ENCODE measurements at places on chromosomes 6 and 20.

DNA sequence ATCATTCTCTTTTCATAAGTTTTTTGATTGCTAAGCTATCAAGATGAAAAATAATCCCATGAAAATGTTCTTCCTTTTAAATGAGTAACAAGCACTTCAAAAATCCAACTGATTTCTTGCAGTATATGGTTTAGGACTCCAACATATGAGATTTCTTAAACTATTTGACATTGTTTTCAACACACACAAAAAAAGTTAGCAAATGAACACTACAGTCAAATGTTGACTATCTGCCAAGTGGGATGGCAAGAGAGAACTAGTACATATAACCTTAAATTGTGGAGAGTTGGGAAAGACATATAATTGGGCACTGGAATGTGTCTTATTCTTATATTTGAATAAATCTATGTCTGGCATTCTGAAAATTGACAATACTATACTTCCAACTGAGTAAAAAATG lies 15.6 kb downstream of the COL21A1 start:
- DNase-seq: no peak

DNA sequence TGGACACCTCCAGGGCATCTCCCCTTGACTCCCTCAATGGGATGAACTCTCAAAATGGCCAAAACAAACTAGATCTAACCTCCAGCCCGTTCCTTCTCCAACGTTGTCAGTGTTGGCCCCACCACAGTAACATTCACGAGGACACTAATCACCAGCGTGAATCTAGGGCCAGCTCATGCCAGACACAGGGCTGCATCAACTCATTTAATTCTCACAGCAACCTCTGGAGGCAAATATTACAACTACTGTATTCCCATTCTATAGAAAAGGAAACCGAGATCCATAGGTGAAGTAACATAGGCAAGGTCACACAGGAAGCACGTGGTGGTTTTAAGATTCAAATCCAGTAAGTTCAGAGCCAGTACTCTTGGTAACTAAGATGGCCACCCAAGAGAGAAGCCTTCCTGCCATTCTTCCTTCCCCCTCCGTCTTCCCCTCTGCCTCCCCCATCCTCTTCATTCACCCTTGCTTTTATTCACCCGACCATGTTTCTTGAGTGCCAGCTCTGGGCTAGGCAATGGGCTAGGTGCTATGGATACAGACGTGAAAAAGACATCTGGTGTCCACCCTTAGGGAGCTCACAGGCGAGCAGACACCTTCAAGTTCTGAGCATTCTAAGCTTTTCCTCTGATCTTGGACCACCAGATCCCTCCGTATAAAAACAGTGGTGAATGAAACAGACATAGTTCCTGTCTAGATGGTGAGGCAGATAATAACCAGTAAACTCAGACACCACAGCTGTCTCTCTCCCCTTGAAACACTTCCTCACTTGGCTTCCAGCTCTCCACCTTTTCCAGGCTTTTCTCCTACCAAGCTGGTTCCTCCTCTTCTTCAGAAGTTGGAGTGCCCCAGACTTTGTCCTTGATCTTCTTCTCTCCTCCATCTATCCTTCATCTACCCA lies 9.6 kb downstream of the CCM2L start:
- DNase-seq: no peak

DNA sequence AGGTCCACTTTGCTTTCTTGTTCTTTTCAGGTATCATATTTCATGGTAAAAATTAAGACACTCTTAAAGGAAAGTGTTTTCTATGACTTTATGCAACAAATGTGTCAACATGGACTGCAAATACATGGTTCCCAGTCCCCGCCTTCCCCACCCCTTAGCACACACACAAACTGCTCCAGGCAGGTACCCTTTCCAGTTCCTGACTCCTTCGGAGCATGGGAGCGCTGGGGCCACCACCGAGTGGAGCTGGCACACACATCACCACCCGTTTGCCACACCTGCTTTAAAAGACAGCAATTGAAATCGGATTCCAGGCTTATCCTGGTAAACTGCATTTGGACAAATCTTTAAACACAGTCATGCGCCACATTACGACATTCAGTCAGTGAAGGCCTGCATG lies 22.2 kb downstream of the RNASET2 start:
- no peak for DNase-seq

DNA sequence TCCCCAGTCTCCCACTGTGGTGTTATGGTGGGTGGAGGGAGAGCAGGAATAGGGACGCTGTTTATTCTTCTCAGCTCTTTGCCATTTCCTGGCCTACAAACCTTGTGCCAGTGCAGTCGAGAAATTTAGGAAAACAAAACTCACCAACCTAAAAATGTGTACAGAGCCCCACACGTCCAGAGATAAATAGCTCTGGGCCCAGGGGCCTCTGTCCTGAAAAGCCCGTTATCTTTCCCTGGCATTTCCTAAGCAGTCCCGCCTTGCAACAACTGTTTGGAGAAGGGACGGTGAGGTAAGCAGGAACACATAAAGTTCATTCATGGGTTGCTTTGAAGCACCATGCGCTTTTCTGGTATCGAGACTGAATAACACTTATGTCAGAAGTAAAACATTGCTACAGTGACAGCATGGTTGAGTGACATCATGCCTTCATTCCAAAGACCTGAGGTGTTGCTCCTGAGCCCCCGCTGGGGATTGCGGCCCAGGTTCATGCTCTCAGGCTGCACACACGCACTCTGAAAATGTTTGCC lies 80.1 kb upstream of the NXT1 start:
- peak; percentile 44 for DNase-seq

DNA sequence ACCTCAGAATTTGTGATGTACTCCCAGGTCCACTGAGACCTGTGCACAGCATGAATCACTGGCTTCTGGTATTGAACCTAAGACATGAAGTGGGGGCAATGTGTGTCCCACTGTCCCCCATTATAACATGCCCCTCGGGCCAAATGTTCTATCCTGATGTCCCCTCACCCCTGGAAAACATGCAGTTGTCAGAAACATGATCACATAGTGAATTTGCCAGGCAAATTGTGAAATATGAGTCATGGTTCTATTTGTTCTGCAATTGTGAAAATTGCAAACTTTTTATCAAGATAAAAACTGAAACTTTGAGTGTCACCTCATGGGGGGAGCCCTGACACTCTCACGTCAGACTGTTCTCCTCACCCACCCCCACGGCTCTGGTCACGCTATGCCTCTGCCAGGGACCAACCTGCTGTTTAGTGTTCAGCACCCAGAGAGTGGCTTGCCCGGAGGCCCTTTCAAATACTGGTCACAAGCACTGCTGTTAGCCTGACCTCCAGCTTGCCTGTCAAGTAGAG lies 305.3 kb downstream of the CLIC5 start:
- DNase-seq: no peak

GRCh38 chr20:53959911-53960578 lies 110.3 kb downstream of the BCAS1 start:
- DNase-seq: no peak

Data from AG04449 (cell line).